ENCODE measurements at places on chromosomes 7 and 10.

- no peak for DNase-seq
These were observed 111.9 kb downstream of the USP6NL start for GRCh38 chr10:11499425-11500071.

- no peak for DNase-seq
These were observed 97.9 kb downstream of the NKX6-2 start for GRCh38 chr10:132687893-132688579.

DNA sequence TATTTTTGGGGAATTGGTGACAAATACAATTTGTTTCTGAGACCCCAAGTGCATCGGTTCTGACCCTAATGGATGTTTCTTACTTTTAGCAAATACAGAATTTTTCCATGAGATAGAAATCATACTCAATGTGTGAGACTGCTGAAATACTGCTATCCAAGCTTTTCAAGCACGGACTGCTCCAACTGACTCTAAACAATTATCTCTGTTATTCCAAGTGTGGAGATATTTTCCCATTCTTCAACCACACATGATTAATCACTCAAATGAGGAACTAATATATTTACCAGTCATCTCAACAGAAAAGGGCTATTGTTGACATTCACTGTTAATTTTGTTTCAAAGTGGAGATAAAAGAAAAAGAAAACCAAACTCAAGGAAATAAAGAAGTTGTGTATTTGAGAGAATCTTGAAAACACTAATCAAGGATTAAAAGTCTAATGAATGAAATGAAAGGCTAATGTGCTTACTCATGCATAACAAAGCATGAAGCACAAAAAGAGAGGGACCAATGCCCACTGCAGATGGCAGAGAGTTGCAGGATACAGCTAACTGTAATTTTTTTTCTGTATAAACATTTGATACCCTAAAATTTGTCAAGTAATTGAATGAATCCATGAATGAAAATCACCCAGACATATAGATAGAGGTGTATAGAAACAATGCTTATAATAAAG, 423.6 kb downstream of the DGKB start:
- no peak for DNase-seq

- DNase-seq: no peak
These were observed 24.9 kb downstream of the EPDR1 start for GRCh38 chr7:37945336-37945735.

DNA sequence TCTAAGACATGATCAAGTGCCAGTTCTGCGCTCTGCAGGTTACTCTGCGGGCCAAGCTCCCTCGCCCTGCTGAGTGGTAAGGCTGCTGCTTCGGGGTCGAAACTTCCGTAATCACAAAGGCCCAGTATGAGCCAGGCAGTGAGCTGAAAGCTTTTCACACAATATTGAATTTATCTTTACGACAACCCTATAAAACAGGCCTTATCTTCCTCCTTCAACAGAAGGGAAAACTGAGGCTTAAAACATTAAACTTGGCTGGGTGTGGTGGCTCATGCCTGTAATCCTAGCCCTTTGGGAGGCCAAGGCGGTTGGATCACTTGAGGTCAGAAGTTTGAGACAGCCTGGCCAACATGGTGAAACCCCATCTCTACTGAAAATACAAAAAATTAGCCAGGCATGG, 83.3 kb downstream of the FAM107B start:
- no peak for DNase-seq

DNA sequence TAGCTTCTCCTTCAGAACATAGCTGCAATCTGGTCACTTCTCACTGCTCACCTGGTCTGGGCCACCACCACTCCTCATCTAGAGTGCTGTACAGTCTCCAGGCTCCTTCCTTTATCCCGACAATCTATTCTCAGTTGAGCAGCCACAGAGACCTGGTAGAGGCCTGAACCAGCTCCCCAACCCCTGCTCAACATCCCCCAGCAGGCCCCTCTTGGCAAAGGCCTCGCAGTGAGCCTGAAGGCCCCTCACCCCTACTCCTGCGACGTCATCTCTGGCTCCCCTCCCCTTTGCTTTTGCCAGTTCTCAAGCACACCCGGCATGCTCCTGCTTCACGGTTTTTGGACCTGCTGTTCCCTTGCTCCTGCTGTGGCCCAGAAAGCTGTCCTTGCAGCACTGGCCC, 113.9 kb downstream of the ARHGAP22 start:
- DNase-seq: no peak

DNA sequence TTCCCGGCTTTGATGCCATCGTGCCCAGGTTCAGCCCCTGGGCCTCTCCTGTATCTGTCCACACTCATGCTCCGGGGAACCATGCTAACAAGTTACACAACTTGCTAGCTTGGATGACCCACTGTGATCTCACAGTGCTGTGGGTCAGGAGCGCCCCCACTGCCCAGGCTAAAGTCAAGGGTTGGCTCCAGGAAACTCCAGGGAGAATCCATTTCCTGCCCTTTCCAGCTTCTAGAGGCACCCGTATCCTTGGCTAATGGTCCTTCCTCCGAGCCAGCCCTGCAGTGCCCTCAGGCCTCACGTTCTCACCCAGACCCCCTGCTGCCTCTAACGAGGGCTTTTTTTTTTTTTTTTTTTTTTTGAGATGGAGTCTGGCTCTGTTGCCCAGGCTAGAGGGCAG, 19.5 kb downstream of the AMZ1 start:
- DNase-seq: no peak

DNA sequence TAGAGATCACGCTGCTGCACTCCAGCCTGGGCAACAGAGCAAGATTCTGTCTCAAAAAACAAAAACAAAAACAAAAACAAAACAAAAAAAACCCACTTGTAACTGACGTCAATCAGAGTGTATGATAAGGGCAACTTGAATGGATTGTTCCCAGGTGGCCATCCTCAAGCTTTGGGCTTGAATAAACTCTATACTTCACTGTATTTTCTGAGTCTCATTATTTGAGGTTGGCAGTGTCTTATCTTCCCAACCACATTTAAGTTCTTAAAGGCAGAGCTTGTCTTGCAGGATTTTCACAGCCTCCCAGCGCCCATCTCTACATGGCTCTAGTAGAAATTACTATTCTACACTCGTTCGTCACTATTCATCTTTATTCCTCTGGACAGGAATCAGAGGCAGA, 5.1 kb upstream of the OAT start:
- DNase-seq: no peak

DNA sequence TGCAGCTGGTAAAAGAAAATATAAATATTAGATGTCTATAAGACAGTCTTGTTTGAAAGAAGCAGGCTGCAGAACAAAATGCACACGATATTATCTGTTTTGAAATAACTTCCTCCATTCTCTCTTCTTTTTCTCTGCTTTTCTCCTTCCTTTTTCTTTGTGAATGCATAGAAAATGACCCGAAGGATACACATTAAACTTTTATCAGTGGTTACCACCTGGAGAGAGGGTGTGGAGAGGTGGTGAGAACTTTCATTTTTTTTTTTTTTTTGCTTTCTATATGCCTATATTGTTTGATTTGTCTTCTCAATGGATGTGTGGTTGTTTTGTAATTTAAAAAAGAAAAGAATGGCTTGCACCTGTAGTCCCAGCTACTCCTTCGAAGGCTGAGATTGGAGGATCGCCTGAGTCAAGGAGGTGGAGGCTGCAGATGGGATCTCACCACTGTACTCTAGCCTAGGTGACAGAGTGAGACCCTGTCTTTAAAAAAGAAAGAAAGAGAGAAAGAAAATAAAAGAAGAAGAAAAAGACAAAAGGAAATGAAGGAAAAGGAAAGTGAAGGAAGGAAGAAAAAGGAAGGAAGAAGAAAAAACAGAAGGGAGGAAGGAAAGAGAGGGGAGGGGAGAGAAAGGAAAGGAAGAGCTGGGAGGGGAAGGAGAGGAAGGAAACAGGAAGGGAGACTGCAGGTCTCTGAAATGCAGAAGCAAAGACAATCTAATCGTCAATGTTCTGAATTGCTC, 64.4 kb downstream of the SAMD9 start:
- no peak for DNase-seq

DNA sequence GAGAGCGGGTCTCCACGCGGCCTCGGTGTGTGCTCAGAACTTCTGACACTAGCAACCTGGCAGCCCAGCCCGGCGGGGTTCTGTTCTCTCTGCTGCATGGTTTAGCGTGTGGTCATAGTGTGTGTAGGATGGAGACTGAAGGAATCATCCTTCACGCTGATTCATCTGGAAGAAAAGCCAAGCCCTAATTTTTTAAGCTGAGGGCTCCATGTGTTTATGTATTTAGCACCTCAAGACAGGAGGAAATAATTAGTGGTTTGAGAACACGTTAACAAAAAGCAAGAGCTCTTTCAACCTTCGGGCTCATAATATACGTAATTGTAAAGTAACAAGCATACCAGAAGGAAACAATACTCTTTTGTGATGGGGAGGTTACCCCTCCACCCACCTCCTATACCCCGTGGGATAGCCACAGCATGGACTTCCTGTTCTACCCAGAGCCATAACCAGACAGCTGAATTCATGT, 504.6 kb upstream of the MKI67 start:
- DNase-seq: no peak

DNA sequence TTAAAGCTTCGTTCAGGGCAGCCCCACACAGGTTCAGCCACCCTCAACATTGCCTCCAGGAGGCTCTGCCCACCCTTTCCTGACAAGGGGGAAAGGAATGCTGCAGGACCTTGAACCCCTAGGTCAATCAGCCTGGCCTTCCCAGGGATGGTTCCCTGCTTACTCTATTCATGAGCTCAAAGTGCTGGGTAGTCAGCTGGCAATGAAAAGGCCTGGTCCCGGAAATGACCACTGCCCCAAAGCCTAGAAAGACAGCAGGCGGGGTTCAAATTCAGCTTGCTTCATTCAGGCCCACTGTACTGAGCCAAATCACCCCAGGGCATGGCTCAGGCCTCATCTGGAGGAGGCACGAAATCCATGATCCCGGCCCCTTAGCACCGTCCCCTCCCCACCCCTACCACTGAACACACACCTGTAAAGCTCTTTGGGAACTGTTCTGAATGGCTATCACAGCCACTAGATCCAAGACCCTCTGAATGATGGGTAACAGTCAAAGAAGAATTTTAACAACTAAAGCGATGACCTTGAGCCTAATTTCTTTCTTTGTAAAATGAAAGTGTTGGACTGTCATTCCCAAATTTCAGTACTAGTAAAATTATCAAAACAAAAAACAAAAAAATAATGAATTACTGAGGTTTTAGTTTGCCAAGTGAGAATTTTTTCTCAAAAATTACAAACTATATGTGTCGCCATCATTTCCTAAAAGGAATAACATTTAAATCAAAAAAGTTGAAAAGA, 1.0 kb downstream of the URGCP start:
- DNase-seq: no peak

GRCh38 chr10:122141821-122142640, 129.1 kb upstream of the BTBD16 start:
- no peak for DNase-seq

- DNase-seq: no peak
These were observed 4.3 kb downstream of the PHYHIPL start for GRCh38 chr10:59180689-59181270.
